Activated CD8-positive, alpha-beta memory T cell treated with anti-CD3 and anti-CD28 coated beads for 24 hours (primary cell): ENCODE measurements at places on chromosomes 16 and 17.

DNA sequence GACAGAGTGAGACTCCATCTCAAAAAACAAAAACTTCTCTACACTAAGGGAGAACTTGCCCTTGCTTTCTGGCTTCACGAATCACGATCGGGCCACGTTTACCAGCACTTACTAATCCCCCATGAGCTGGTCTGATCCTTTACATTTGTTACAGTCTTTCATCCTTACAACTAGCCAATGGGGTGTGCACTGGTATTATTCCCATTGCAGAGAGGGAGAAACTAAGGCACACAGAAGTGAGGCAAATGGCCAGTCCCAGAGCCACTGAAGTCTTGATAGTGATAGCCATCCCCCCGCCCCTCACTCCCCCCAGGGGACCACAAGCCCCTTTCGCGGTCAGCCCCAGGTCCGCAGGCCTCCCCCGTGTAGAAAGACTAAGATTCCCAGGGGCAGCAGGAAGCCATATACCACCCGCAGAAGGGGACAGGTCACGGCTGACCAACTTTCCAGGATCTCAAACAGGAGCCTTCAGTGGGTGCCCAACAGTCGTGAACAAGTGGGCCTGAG is 868 bp downstream of the NATD1 start:
- DNase-seq = no peak

DNA sequence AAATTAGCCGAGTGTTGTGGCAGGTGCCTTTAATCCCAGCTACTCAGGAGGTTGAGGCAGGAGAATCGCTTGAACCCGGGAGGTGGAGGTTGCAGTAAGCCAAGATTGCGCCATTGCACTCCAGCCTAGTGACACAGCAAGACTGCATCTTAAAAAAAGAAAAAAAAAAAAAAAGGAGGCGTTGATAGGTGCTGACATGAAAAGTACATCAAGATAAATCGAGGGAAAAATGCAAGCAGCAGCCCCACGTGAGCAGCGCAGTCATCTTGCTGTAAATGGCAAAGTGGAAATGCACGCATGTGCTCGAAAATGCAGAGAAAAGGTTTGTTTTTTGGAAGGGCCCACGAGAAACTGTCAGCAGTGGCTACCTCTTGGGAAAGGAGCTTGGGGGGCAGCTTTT is 20.9 kb downstream of the MXRA7 start:
- DNase-seq = no peak

GRCh38 chr16:18966791-18967190 is 16.9 kb upstream of the TMC7 start:
- DNase-seq = no peak

DNA sequence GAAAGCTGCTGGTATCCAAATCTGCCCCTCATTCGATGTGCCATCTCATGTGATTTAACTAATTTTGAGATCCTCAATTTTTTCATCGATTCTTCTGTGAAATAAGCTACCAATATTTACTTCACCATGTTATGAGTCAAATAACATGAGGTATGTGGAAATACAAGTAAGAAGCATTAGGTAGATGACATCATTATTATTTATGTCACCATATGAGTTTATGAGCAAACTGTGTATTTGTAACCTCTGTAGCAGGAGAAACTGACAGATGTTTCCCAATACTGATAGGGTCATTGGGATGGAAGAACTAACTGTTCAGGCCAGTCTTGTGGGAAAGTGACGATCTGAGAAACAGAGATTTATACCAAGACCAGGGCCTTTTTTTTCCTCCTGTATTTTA is 229.4 kb upstream of the GOT2 start:
- no peak for DNase-seq

DNA sequence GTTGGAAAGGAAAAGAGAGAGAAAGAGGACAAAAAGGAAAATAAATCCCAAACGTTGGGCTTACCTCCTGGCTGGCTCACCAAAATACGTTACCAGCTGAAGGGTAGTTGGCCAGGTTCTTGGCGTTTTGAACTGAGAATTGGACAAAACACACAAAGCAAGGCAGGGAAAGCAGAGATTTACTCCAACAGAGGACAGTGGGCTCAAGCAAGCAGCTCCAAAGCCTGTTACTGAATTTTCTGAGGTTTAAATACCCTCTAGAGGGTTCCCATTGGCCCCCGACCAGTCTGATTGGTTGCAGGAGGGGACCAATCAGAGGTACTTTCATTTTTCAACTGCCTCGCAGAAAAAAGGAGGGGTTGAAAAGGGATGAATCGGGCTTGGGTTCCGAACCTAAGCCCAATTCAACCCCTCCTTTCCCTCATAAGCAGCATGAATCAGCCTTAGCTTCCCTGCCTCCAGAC is 55.6 kb upstream of the ALOX12 start:
- DNase-seq = no peak

DNA sequence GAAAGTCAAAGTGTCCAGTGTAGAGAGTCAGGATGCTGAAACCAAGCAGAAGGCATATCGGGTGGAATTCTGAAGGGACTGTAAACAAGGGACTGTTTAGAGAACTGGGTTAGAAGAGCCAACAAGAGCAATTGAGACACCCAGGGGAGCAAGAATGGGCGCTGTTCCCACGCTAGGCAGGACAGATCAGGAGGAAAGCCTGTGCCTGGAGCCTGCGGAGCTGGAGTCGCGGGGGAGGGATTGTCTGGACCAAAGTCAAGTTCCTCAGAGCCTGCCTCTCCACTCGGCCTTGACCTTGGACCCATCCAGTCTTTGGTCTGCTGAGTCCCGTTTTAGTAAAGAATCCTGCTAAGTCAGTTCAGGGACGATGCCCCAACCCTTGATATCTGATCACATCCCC is 14.7 kb upstream of the KLHL36 start:
- no peak for DNase-seq

GRCh38 chr16:50599494-50599893 is 51.3 kb downstream of the NKD1 start:
- no peak for DNase-seq

GRCh38 chr16:87560428-87561199 is 41.7 kb upstream of the JPH3 start:
- peak; percentile 64 for DNase-seq

- no peak for DNase-seq
Observed at GRCh38 chr17:56879280-56879679, 34.6 kb downstream of the TRIM25 start.

DNA sequence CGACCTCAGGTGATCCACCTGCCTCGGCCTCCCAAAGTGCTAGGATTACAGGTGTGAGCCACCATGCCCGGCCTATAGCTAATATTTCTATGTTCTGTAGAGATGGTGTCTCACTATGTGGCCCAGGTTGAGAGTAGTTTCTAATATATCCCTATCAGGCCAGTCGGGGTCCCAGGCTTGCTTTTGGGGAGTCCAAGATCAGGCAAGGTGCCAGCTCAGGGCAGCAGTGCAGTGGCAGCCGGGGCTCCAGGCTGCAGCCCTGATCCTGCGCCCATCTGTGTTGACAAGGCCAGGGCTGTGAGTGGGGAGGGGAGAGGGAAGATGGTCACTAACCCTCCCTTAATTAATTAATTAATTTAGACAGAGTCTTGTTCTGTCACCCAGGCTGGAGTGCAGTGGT is 77.6 kb upstream of the CDC42EP4 start:
- no peak for DNase-seq

DNA sequence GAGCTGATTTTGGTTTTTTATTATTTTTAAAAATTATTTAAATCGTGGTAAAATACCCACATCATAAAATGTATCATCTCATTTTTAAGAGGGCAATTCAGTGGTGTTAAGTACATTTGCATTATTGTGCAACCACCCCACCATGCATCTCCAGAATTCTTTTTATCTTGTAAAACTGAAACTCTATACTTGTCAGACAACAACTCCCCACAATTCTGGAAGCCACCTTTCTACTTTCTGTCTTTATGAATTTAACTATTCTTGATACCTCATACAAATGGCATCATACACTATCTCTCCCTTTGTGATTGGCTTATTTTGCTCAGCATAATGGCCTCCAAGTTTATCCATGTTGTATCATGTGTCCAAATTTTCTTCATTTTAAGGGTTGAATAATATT is 97.9 kb downstream of the HS3ST3B1 start:
- no peak for DNase-seq

DNA sequence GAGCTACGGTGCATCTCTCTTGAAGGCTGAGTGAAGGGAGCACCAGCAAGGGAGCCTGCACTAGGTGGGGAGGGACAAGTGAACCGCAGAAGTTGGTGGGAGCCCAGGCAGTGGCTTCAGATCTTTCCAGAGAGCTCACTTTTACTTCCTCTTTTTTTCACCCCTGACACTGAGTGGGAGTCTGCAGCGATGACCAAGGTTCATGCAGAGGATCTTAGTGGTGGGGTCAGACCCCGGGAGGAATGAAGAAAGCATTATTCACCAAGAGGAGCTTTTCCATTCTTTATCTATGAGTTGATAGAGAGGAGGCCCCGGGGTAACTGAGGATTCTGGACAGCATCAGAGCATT is 3.0 kb upstream of the CCL2 start:
- DNase-seq = no peak

DNA sequence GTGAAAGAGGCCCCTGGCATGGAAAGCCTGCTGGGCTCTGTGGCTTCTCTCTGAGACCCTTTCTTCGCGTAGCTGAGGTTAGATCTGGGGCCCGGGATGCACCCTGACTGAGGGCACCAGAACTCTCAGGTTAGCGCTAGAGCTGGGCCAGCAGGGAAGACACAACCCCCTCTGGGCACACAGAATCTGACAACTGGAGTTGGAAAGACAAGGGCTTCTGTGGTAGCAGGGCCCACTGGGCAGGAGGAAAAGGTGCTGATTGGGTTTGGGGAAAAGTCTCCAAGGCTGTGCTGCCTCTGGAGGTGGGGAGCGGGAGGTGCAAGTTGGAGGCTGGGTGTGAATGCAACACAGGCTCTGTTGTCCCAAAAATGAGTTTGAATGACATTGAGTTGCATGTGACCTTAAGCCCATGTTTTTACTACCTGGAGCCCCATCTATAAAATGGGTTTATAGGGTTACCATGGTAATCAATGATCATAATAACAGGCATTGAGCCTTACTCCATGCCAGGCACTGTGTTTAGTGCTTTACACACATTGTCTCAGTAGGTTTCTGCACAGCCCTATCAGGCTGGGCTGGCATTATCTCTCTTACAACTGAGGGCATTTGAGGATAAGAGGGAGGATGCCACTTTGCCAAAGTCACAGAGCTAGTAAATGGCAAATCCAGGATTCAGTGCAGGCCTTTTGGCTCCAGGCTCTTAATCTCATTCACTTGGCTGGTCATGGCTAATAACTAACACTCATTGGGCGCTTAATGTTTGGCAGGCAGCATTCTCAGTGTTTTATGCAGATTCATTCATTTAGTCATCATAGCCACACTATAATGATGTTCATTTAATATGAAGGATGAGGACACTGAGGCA is 9.5 kb upstream of the IGFBP4 start:
- DNase-seq = no peak

DNA sequence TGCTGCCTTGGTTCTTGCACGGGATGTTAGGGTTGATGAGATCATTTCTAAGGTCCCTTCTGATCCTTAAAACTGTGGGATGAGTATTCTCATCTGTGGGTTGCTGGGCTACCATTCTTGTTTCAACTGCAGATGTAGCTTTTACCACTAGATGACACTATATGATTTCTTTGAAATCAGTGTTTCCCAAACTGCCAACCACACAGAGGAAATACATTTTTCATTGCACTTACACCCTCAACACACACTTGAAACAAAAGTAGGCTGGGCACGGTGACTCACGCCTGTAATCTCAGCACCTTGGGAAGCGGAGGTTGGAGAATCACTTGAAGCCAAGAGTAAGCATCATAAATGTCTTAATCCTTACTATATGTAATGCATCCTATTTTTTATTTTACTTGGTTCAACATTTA is 15.3 kb downstream of the LCMT1 start:
- DNase-seq = peak; percentile 63

GRCh38 chr16:86347916-86348555 is 162.3 kb upstream of the FOXF1 start:
- DNase-seq = no peak

GRCh38 chr16:60930291-60930690 is 1105.9 kb downstream of the CDH8 start:
- DNase-seq = no peak

- DNase-seq = no peak
Observed at GRCh38 chr17:69246726-69247375, 18.2 kb upstream of the ABCA10 start.

GRCh38 chr17:64533784-64534183 is 27.0 kb downstream of the CEP95 start:
- no peak for DNase-seq

GRCh38 chr16:58507195-58507962 is 7.4 kb downstream of the NDRG4 start:
- DNase-seq = peak; percentile 38

DNA sequence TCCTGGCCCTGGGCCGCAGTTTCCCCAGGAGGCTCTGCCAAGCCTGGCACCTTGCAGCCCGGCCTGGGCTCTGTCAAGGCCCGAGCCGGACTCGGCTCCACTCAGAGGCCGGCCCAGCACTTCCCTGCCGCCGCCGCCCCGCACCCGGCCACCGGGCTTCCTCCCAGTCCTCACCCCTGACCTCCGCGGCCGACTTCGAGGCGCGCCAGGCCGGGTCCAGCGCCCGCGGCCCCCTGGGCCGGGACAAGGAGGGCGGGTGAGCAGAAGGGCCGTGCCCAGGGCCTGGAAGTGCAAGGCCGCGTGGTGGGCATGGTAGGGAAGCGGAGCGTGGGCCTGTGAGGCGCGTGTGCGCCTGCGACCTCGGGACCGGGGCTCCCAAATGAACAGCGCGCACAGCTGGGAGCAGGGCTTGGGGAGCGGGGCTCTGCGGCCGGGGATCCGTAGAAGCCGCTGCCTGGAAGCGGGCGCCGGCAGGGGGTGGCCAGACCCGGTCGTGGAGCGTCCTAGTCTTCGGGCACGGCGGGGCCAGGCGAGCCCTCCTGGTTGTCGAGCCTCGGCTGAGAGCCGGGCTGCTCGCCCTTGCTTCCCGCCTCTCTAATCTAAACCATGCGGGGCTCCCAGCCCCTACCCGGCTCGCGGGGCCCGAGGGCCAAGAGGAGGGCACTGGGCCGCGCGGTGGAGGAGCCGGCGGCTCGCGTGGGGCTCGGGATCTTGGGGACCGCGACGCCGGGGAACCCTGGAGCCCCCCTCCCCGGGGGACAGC is 503 bp upstream of the TBX4 start:
- DNase-seq = no peak

DNA sequence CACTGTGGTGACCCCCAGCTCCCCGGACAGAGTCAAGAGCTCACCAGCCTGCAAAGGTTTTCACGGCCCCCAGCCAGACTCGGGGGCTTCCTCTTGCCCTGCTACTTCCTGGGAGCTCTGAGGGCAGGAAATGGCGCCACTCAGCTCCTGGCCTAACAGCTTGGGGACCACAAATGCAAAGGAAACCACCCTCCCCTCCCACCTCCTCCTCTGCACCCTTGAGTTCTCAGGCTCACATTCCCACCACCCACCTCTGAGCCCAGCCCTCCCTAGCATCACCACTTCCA is 375 bp upstream of the SPN start:
- no peak for DNase-seq

- DNase-seq = no peak
Observed at GRCh38 chr17:73785958-73786743, 141.9 kb upstream of the SDK2 start.
